Stimulated activated CD4-positive, alpha-beta T cell treated with anti-CD3 and anti-CD28 coated beads, Interleukin-4, amount 100 ng/mL, for 4 hours (primary cell): ENCODE measurements at places on chromosomes 7 and 10.

- no peak for DNase-seq
Observed at GRCh38 chr10:78866731-78867554, 201.8 kb upstream of the ZMIZ1 start.

DNA sequence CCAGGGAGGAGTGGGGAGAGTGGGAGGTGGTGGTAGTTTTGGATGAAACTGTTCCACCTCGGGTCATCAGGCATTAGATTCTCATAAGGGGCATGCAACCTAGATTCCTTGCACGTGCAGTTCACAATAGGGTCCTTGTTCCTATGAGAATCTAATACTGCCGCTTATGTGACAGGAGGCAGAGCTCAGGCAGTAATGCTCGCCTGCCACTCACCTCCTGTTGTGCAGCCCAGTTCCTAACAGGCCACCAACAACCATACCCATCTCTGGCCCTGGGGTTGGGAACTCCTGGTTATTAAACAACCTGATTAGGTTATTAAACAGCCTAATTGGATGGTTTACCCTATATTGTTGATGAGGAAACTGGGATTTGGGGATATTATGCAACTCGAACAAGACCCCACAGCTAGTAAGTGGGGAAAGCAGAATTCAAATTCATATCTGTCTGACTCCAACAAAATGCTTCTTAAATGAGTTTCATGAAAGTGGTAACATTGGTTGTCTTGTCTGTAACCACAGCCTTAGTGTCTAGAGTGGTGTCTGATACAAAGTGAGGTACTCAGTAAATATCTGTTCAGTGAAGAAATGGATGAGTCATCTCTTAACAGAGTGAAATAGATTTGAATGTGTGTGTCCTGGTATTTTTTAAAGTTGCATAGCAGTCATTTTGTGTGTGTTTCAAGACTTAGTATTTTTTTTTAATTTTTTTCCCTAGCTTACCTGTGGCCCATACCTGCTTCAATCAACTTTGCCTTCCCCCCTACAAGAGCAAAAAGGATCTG lies 101.6 kb downstream of the HECTD2 start:
- no peak for DNase-seq

GRCh38 chr7:2030475-2031450 lies 202.0 kb downstream of the MAD1L1 start:
- no peak for DNase-seq

GRCh38 chr10:29688230-29688661 lies 53.5 kb upstream of the SVIL start:
- no peak for DNase-seq

- DNase-seq, result no peak
Observed at GRCh38 chr7:108367946-108368345, 88.3 kb downstream of the NRCAM start.

- no peak for DNase-seq
Observed at GRCh38 chr7:31190906-31191305, 138.8 kb downstream of the ADCYAP1R1 start.

DNA sequence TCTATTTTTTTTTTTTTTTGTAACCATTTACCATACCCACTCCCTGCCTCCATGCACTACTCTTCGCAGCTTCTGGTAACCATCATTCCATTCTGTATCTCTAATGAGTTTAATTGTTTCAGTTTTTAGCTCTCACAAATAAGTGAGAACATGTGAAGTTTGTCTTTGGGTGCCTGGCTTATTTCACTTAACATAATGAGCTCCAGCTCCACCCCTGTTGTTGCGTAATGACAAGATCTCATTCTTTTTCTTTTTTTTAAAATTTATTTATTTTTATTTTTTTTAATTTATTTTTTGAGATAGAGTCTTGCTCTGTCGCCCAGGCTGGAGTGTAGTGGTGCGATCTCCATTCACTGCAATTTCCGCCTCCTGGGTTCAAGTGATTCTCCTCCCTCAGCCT lies 142.3 kb upstream of the PCLO start:
- DNase-seq, result no peak

DNA sequence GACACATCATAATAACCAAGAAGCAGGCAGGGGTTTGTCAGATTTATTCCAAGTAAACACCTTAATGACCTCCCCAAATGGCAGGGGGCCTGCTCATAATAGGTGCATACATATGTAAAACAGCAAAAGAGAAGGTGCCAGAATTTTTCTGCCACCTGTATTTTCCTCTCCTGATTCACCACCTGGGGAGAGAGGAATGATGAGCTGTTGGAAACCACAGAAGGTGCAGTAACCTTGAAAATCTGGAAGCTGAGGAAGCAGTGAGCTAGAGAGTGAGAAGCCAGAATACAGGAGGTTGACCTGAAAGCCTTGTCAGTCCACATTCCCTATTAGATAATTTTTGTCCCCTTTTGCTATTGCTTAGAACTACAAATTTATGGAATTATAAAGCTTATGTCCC lies 46.2 kb upstream of the PDE1C start:
- no peak for DNase-seq

GRCh38 chr7:22618528-22618927 lies 108.5 kb upstream of the IL6 start:
- DNase-seq, result no peak

GRCh38 chr10:122082616-122083477 lies 93.9 kb downstream of the TACC2 start:
- no peak for DNase-seq

DNA sequence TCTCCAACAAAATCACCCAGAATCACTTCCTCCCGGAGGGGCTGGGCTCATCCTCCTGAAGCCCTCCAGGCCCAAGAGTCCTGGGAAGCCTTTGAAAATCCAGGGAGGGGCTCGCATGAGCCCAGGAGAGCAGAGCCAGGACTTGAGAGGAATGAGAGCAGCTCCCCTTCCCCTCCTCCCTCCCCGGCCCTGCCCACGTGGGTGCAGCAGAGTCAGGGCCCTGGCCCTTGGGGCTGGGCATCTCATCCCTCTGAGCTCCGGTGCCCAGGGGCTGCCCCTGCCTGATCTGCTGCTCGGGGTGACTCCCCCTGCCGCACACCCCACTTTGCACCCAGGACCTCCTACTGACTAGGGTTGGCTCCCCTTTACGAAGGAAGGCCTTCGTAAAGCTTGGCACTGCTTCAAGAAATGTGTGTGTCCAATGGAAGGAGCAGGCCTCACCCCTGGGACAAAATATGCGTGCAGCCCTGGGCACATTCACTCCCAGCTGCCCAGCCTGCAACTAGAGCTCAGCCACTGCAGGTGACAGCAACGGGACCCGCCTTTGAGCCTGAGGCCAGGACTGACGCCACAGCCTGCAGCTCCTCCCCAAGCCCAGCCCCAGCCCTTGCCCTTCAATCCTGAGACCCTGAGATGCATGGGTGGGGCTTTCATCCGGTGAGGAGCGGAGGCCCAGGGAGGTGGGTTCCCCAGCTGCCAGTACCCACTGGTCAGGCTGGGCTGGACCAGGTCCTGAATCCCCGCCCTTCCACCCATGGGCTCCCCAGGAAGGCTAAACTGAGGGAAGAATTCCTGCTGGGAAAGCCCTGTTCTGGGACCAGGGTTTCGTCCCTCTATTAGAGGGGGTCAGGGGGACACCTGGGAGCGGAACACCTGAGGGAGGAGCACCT lies 21.8 kb downstream of the PWWP2B start:
- no peak for DNase-seq

GRCh38 chr10:33982995-33983394 lies 648.5 kb upstream of the NRP1 start:
- DNase-seq, result no peak

- DNase-seq, result no peak
Observed at GRCh38 chr7:55307123-55307916, 57.8 kb upstream of the LANCL2 start.

DNA sequence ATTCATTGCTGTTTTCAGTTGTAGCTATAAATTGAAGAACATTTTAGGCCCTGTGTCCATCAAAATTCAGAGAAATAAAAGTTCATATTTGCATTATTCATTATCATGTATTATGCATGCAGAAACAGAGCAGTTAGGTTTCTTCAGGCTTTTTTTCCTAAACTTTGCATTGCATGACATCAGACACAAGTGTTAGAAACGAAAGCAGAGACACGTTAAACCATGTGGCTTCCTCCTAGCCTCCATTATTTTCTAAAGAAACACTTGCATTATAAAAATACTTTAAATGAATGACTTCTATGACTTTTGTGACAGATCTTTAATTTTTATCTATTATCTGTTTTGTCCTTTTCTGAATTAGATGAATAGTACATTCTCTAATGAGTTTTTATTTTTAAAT lies 8.8 kb upstream of the EBLN1 start:
- no peak for DNase-seq

GRCh38 chr7:3753868-3754267 lies 452.8 kb downstream of the SDK1 start:
- DNase-seq, result no peak

- no peak for DNase-seq
Observed at GRCh38 chr10:75640381-75640780, 209.0 kb downstream of the LRMDA start.

DNA sequence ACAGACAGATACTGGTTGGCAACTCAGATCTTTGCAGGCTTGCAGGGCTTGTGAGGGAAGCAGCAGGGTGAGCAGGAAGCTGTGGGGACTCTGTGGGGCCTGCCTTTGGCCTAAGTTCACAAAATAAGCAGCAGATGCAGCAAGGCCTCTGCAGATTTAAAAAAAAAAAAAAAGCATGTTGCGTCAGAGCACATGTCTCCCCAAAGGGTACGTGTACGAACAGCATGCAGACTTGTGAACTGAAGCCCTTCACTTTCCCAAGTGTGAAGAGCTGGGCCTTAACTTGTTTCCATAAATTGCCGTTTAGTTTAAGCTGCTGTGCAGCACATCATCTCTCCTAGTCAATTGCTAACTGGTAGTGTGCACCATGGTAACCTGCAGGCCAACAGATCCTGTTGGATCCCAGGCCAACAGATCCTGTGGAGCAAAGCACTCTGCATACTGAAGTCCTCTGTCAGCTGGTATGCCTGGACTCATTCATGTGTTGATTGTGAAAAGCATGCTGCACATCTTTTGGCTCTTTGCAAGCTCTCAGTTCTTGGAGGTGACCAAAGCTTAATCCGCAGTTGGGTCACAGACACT lies 10.8 kb upstream of the XPNPEP1 start:
- DNase-seq, result no peak

GRCh38 chr10:14477408-14477710 lies 146.6 kb upstream of the FRMD4A start:
- DNase-seq, result no peak

GRCh38 chr7:33854801-33855350 lies 50.5 kb upstream of the BMPER start:
- no peak for DNase-seq

- no peak for DNase-seq
Observed at GRCh38 chr10:357201-357950, 222.1 kb downstream of the ZMYND11 start.

DNA sequence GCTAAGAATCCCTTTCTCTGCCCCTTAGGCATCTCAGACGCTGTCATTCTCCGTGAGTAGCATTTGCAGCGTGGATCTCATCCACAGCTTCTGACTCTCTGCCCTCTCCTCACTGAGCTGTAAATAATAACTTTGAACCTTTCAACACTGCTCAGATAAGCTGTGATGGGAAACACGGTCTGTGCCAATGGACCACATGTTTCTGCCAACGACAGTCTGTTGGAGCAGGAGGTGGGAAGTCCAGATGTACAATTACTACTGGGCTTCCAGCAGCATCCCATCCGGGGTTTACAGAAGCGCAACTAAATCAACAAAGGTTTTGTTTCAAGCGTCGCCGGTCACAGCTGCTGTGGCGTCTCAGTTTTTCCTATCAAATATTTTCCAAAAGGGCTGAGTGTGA lies 1110.6 kb downstream of the TYW1 start:
- DNase-seq, result no peak

- DNase-seq, result peak; percentile 71
Observed at GRCh38 chr7:139915864-139916716, 87.0 kb downstream of the TBXAS1 start.
